Left cardiac atrium (tissue), 4 donors: ENCODE measurements at places on chromosomes 12 and 14. TPM values are rescaled to one million over a fixed set of nuclear protein-coding genes. Genes with fewer than 3 reads are reported as not detected.

GRCh38 chr12:39319180-39319579, 123.7 kb downstream of the KIF21A start:
- no peak for DNase-seq

- DNase-seq, result peak; percentile 84
These were observed 516 bp downstream of the ANKRD9 start for GRCh38 chr14:102508774-102509745.

- no peak for DNase-seq
These were observed 37.9 kb upstream of the GALNT9 start for GRCh38 chr12:132367071-132367851.

DNA sequence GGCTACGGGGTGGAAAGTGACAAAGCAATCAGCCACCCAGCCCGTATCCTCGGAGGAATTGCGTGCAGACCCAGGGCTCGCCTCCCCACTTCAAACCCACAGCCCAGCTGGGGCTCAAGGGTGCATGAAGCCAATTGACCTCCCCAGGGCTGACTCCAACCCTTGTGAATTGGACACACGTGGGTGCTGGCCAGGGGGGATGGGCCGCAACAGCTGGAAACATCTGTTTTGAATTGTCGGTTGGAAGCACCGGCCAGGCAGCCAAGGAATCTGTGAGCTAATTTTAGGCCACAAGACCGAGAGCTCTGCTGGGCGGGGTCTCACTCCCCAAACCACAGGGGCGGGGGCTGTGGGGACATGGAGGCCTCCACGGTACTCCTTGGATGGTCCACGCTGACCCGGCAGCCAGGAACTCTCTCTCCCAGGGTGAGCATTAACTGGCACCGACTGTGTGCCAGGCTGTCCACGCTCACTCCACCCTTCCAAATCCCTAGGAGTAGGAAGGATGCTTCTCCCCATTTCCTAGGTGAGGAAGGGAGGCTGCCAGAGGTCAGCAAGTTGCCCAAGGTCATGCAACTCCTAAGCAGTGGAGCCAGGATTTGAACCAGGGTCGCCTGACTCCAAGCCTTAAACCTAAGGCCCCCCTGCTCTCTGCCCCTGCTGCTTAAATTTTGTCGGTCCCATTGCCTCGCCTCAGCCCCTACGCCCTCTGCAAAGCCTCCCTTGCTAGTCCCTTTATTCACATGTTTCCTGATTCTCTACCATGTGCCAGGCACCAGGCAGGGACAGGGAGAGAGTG, 11.9 kb upstream of the TMEM119 start:
- peak; percentile 68 for DNase-seq

DNA sequence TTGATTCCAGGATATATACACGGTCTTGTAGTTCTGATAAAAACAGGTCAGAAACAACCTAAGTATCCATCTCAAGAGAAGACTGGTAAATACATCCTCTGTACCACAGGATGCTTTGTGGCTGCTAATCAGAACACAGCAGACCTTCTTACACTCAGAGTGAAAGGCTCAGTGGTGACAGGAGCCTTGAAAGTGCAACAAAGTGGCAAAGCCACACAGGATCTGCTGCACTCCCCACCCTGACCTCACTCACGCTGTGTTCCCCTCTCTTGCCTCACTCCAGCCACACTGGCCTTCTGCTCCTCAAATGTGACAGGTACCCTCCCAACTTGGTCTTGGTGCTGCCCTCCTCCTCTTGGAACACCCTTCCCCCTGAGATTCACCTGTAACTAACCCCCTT, 98.1 kb upstream of the GRIP1 start:
- DNase-seq, result no peak

- no peak for DNase-seq
These were observed 7.6 kb upstream of the ZNF410 start for GRCh38 chr14:73879027-73879426.

- DNase-seq, result no peak
These were observed 183.6 kb upstream of the PZP start for GRCh38 chr12:9391815-9392214.

DNA sequence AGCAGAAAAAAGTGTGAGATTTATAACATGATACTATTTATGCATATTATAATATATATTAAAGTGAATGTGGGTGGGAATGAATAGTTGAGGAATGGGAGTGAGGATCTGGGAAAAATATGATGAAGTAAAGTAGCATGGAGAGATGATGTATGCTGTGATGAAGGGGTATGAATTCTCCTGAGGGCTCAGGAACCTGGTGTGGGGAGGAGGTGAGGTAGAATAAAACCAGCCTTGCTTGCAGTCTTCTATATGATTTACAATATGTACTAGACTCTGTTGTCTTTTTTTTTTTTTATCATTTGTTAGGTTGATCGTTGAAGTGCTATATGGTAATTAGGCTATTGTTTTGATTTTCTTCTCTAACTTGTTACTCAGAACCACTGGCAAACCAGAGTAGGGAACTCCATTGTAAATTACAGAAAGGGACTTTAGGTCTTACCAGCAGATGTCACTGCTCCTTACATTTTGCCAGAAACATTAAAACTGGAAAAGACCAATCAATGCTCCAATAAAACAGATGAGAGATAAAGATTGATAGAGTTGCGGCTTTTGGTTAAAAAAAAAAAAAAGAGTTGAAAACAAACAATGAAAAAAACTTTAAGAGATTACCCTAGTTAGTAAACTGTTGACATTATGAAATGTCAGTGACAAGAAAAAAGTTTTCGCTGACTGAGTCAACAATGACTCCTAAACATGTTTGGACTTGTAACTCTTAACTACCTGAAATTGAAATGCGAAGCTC, 39.9 kb downstream of the ATL1 start:
- DNase-seq, result no peak

- DNase-seq, result no peak
These were observed 284.2 kb upstream of the CAND1 start for GRCh38 chr12:66984962-66985361.

DNA sequence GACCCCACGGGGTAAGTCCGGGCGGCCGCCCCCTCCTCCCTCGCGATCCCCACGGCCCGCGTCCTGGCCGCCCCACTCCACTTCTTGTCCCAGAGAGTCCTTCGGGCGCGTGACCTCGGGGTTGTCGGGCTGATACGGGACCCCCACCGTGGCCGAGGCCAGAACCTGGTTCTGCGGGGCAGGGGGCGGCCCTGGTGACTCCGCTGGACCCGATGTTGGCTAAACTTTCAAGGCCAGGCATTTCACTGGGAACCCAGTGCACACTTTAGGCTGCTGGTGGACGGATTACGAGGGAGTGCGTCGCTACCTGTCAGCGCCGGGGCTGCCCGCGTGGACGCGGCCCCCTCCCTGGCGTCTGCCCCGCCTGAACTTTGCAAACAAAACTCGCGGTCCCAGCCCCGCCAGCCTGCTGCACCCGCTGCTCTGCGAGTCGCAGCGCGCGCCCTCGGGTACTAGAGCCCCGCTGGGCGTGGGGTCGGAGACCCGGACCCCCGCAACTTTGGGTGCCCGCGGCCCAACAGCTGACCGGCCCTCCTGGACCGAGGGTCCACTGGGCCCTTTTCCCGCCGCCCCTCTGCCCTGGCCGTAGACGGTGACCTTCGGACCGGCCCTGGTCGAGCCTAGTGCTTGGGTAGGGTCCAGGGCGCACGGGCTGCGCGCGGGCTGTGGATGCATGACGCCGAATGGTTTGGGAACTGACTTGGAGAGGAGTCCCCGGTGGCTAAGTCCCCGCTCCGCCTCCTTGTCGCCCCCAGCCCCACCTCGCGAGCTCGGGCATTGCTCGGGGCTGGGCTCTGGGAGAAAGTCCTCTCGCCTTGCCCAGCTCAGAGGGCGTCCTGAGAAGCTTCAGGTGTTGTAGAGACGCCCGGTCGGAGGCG, 624 bp downstream of the RIN3 start:
- no peak for DNase-seq

DNA sequence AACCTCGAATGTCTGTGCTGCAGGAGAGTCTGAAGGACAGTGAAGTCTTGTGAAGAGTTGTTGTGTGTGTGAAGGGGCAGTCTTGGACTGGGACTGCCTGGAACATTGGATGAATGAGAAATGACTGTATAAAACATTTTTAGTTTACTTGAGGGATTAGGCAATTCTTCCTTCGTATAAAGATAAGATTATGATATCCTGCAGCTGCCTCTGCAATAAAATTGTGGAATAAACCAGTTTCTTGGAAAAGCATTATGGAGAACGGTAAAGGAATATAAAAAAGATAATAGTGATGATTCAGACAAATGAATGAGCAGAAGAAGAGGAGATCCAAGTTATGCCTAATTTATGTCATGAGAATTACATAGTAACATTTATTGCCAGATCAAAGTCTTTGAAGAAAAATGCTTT, 30.9 kb upstream of the LUM start:
- DNase-seq, result no peak

DNA sequence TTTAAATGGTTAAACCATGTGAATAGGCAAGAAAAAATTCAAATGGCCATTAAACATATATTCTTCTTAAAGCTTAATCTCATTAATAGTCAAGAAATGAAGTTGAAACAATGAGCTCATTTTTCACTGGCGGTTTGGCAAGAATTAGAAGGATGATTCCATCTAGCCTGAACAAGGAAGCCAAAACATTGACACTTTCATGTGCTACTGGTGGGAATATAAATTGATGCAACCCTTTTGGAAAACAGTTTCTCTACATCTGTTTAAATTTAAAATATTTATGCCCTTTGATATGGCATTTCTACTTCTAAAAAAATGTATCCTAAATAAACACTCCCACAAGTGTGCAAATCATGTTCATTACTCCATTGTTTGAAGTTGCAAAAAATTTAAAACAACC, 174.7 kb upstream of the HIF1A start:
- DNase-seq, result no peak

- DNase-seq, result no peak
These were observed 78.4 kb downstream of the NRXN3 start for GRCh38 chr14:78248501-78249090.

- DNase-seq, result peak; percentile 90
These were observed at the start of gene ARID4A for GRCh38 chr14:58298477-58299400. ARID4A (plus strand) TSS chr14:58298555; CDS start chr14:58299855, 1,300 bp downstream.

DNA sequence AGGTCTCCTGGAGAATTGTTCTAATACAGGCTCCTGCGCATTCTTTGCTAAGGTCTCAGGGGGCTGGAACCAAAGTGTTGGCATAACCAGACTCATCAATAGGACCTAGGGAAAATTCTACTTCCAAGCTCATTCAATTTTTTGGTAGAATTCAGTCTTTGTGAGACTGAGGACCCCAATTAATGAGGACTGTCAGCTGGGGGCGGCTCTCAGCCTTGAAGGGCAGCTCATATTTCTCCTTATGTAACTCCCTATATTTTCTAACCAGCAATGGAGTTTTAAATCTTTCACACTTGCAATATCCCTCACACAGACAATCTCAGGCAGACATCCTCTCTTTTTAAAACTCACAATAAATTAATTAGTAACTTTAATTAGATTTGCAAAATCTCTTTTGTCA, 476.4 kb upstream of the LRFN5 start:
- no peak for DNase-seq

DNA sequence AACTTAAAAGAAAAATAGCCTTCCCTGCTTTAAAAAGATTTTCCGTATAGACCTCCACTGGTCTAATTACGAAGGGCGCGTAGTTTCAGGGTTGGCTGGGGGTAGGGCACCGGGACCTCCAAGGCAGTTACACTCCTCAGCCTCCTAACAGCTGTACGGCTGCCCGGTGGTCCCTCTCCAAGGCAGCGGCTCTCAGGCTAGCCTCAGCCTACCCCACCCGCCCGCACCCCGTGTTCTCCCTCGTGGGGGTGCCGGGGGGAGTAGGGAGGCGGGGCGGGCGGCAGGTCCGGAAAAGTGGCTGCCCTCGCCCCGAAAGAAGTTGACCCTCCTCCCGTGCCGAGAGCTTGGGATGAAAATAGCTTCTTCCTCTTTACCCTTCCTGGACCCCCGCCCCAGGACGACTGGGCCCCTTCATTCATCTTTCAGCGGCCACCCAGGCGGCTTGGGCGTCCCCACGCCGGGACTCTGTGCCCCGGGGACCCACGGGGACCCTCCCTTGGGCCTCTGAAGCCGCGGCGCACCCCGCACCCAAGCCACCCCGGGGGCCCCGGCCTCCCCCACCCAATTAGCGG, 991 bp upstream of the RCOR1 start:
- DNase-seq, result peak; percentile 64

GRCh38 chr12:9763025-9763424, 2.3 kb upstream of the CD69 start:
- no peak for DNase-seq

DNA sequence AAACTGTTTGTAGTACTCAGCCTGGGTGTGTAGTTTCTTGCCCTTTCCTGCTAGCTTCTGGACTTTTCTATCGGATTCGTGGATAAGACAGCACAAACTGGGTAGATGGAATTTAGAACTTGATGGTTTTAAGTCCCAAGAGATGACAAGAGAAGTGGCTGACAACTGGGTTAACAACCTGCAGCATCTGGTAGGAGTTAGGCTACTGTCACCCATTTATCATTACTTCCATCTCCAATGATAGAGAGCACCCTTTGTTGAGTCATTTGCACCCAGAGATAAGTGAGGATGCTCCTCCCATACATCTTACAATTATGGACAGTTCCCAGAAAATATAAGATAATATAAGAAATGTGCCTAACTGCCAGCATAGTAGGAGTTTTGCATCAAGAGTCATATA, 50.2 kb upstream of the FLRT2 start:
- DNase-seq, result no peak

DNA sequence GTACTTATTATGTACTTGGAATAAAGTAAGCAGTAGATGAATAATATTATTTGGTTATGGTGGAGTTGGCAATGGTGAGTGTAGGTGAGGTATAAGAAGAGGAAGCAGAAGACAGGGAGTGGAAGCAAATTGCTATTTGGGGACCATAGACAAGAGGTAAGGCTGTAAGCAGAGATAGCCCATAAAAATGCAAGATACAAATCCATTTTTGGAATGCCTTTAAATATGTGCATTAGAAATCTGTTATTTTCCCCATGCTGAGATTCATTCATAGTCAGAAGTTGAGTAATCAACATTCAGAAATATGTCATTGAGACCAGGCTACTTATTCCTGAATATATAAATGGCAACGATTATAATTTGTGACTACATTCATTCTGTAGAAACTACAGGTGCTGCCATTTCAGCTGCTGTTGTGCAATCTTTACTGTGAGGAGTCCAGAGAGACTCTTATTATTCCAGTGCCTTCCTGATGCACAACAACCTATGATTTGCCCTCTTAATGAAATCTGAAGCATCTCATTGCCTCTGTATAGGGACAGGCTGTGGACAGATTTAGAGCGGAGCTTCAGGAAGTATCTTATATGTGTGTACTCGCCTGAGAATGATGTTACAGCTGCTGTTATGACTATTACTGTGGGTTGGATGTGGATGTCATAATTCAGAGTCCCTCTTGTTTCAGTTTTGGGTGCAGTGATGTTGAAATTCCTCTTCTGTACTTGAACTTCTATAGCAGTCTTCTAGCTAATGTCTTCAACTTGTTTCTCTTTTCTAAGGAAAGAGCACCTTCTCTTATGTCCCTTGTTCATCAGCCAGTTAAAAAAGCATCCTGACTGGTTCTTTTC, 173.8 kb downstream of the NAV3 start:
- DNase-seq, result no peak

GRCh38 chr12:2359725-2360629, 307.2 kb downstream of the CACNA1C start:
- DNase-seq, result no peak

The MORN3 gene
- total RNA-seq, result 0.21 TPM

The HCAR1 gene
- total RNA-seq, result 1.4 TPM

The PCED1B gene
- 1.1 TPM for total RNA-seq

The EGLN3 gene
- 73.1 TPM for total RNA-seq

The SSPN gene
- 114 TPM for total RNA-seq

The NOS1 gene
- 0.89 TPM for total RNA-seq

The ANKRD33 gene
- total RNA-seq, result not detected

The OAS2 gene
- 18.4 TPM for total RNA-seq

The MFAP5 gene
- total RNA-seq, result 120 TPM

The ZC2HC1C gene
- 7.8 TPM for total RNA-seq

The KRT7 gene
- 1.0 TPM for total RNA-seq
